Hematopoietic multipotent progenitor cell treated with erythropoietin and hydrocortisone succinate and interleukin-3 and kit ligand, for 4 days (in vitro differentiated cells): ENCODE measurements at places on chromosomes 3 and 15.
A peak's percentile ranks its signal among the peaks of the same experiment; 100 is the strongest.

GRCh38 chr3:158700559-158700958 lies 28.1 kb upstream of the LXN start:
- peak; percentile 44 for DNase-seq

- no peak for DNase-seq
Measured at GRCh38 chr3:124059580-124059979, 67.7 kb upstream of the ROPN1 start.

- DNase-seq, result no peak
Measured at GRCh38 chr3:72320955-72321303, 527.3 kb downstream of the SHQ1 start.

DNA sequence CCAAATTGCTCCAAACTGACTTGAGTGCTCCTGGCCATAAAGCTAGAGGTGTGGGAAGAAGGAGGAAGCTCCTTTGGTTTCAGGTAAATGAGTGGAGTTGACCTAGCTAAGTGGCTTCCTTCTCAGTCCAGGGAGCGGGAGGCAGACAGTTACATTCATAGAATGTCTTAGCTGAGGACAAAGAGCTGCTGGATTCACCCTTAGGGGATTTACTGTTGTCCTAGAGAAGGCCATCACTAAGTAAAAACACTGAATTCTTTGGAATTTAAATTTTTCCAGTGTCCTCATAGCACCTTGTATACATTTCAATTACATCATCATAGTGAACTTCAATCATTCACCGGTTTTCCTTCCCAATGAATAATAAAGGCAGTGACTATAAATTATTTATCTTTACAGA lies 27.3 kb upstream of the NANOGP8 start:
- DNase-seq, result no peak

- peak; percentile 55 for DNase-seq
Measured at GRCh38 chr3:194212845-194213331, 76.9 kb downstream of the HES1 start.

GRCh38 chr3:115666920-115667737 lies 43.8 kb downstream of the GAP43 start:
- DNase-seq, result no peak

DNA sequence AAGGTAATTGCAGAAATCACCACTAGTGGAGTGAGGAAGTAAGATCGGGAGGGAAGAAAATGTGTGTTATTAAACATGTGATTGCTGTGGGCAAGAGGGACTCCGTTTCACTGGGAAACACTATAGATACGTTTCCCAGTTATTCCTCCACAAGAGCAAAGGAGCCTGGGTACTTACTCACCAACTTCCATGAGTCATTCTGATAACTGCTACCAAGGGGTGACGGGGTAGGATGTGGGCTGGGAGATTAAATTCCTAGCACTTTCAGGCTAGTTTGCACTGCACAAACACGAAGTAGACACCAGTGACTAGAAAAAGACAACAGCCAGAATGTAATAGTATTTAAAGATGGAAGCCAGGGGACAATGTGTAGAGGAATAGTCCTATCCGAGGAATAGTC lies 812.9 kb upstream of the CFAP20DC start:
- no peak for DNase-seq

DNA sequence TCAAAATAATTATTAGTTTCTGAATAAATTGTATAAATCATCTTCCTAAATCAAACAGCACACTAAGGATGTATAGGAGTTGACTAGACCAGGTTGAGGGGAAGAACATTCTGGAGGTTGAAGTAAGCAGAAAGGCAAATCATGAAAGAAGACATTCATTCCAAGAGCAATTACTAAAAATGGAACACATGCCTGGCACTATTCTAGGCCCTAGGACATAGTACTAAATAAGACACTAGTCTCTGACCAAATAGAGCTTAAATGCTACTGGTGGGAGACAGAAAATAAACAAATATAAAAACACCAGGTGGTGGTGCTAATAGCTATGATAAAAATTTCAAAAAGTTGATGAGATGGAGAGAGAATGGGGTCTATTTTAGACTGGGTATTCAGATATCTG lies 190.1 kb downstream of the TBC1D5 start:
- DNase-seq, result no peak

GRCh38 chr3:14307656-14308302 lies 94.6 kb upstream of the SLC6A6 start:
- no peak for DNase-seq

- DNase-seq, result no peak
Measured at GRCh38 chr3:72539856-72540255, 308.4 kb downstream of the SHQ1 start.

DNA sequence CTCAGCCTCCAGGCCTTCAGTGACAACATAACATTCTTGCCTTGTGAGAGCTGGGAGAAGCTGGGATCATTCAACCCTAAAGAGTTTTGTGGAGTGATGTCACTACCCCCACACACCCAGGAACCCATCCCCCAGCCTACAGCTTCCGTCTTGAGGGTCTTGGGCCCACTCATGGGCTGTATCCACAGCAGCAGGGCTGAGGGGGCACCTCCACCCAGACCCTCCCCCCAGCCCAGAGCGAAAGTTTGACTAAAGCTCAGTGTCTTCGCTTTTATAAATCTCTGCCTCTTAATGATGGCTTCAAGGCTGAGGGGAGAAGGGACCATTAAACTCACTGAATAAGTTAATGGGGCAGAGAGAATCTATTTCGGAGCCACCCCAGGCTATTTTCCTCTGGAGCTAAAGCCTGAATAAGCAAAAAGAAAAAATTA lies 23.8 kb downstream of the NTRK3 start:
- no peak for DNase-seq

DNA sequence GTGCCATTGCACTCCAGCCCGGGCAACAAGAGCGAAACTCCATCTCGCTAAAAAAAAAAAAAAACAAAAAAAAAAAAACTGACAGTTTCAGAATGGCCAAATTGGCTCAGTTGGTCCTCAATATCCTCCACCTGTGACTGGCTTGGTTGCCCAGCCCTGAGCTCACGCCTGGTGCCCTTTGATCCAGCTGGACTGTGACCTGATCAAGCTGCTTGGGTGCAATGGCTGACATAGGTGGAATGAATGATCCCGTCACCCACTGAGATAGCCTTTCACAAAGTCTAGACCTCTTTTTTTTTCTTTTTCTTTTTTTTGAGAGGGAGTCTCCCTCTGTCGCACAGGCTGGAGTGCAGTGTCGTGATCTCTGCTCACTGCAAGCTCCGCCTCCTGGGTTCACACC lies 254.6 kb downstream of the FOXP1 start:
- DNase-seq, result no peak

DNA sequence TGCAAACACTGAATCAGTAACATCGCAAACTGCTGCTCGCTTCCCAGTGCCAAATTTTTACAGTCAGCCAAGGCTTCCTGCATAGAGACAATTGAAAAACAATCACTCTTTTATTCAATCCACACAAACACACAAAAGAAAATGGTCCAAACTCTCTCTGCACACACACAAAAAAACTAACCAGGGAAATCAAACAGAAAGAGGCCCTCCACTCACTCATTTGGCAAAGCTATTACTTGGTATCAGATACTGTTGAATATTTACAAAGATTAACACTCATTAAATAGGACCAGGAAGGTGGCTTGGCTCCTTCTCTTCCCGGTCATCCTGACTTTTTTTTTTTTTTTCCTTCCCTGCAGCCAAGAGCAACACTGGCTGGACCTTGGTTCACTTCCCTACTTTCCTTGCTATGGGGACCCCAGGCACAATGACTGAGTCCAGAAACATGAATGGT lies 62.4 kb upstream of the SPATA12 start:
- DNase-seq, result no peak

DNA sequence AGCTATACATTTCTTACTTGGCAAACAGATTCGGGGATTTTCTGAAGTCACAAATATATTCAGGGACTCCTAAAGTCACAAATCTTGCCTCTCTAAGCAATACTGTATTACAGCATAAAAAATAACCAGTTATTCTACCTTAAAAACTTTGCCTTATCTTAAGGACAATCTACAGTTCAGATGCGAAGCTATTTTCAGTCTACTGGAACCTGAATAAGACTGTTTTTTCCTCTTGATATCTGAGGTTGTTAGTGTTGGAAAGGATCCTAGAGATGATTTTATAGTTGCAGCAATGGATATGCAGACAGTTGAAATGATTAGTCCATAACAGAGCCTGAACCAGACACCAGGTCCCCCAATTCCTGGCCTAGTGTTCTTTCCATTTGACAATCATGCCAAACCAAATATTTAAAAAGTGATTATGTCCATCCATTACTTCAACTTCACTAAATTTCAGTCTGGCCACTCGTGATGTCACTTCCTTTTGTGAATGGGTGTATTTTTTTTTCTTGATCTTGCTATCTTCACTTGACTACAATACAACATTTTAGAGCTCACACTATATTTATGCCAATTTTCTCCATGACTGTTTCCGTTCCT lies 1.8 kb downstream of the HDGFL3 start:
- peak; percentile 60 for DNase-seq

GRCh38 chr3:57872606-57873005 lies 116.5 kb downstream of the SLMAP start:
- DNase-seq, result no peak

DNA sequence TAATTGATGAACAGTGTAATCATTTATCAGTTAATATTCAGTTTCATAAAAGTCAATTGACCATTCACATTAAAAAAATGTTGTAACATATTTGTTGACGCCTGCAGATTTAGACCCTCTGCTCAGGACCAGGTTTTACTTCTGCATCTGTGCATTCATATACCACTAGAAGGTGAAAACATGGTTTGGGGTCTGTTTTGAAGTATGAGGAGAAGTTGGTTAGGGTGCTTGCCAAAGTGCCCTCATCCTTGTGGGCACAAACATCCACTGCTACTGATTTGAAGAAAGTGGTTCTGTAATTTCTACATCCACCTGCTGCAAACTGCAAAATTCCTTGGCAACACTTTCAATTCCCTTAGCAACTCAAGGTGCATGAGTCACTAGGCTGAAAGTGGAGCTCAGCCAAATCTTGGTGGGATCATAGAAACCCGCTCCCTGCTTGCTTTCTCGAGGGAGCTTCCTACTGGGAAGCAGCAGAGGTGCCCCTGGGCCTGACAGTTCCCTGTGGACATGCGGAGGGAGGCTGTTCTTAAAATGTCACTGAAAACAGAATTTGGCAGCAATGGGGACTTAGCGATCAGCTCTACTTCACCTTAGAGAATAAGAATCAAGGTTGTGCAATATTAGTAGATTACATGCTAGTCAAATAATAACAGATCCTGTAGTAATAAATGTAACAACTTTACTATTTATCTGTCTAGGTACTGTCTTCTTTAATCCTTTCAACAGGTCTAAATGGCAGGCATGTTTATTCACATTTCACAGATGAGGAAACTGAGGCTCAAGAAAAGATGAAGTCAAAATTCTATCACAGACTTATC lies 301.0 kb upstream of the TBL1XR1 start:
- no peak for DNase-seq

- peak; percentile 10 for DNase-seq
Measured at GRCh38 chr15:42037656-42038055, 16.8 kb upstream of the PLA2G4E start.

DNA sequence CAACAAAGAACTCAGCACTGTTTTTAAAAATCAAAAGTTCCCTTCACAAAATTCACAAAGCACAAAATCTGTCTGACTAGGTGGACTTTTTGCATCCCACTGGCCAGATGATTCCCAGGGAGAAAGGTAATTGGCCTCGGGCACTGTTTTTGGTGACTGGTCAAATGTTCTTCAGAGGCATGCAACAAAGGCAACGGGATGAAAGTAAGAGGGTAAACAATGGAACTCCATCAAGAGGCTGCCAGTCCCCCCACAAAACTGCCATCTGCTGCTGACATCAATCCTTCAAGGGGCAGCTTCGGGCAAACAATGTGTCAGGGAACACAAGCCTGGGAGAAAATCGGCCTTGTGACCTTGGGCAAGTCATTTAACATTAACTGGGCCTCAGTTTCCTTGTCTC lies 3.3 kb downstream of the SRGAP3 start:
- DNase-seq, result no peak

- no peak for DNase-seq
Measured at GRCh38 chr3:172582712-172583111, 59.5 kb upstream of the TNFSF10 start.

DNA sequence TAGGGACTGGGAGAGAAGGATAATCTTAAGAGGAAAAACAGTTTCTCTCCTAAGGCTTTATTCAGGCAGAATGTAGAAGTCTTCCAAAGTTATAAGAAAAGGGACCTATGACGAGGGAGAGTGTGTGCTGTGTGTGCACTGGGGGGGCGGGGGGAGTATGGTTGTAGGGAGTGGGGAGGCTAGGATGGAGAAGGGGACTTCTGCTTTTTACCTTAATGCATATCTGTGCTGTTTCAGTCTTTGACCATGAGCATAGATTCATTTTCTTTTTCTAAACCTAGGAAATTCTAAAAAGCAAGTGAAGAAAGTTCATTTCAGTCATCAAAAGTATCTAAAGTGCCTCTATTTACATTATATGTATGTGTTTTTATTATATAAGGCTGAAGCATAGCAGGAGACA lies 52.6 kb upstream of the RASA2 start:
- DNase-seq, result peak; percentile 17

DNA sequence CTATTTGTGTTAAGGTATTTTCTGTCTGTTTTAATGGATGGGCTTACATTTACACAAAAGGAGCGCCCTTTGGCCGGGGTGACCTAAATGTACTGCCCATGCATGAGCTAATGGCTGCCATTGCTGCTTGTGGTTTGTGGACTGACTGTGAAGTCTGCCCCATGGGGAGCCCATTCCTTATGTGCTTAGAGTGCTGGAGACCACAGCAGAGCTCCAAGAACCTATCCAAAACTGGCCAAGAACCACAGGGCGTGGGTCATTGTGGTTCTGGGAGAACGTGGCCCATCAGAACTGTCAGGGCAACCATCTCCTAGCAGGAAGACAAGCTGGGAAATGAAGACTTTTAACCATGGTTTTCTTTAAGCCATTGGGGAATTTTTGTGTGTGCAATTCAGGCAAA lies 105.3 kb downstream of the CHDH start:
- DNase-seq, result no peak

- peak; percentile 31 for DNase-seq
Measured at GRCh38 chr3:104556372-104557078, 810.2 kb upstream of the ALCAM start.

DNA sequence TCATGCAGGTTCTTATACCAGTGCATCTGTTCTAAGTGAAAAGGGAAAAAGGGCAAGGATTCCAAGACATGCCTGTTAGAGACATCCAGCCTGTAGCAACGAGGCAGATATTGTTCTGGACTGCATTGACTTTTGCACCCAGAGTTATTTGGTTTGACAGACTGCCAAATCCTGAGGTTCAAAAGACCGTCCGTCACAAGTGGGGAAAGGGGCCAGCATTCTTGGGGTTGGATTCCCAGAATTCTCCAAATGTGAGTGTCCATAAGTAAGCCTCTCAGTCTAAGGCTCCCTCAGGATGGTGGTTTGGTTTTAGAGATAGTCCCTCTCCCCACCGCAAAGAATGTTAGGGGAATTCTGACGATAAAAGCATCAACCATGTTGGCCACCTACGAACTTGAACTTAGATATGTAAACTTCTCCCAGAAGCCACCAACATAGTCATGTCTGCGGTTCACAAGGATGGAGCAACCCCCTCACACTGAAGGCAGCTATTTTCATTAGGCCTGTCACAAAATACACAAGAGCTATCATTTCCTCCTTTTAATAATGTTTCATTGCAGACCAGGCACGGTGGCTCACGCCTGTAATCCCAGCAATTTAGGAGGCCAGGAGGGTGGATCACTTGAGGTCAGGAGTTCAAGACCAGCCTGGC lies 13.6 kb upstream of the LACTB start:
- no peak for DNase-seq
